ENCODE measurements at places on chromosomes 3 and 15. TPM values are rescaled to one million over a fixed set of nuclear protein-coding genes. Genes with fewer than 3 reads are reported as not detected.

The ATP13A5 gene
- not detected for total RNA-seq

The SMCO1 gene
- not detected for total RNA-seq

The ZNF148 gene
- 24.1 TPM for total RNA-seq

The CBLB gene
- 23.9 TPM for total RNA-seq

The FAM43A gene
- total RNA-seq, result 3.1 TPM

The FGF12 gene
- 0.24 TPM for total RNA-seq

The MKRN2OS gene
- 1.7 TPM for total RNA-seq

The C15orf39 gene
- total RNA-seq, result 2.6 TPM

The CYP19A1 gene
- not detected for total RNA-seq

The SLCO3A1 gene
- 3.9 TPM for total RNA-seq

The SCN11A gene
- total RNA-seq, result under 0.01 TPM

The ZBBX gene
- total RNA-seq, result 0.21 TPM

The RAB6B gene
- total RNA-seq, result under 0.01 TPM

The CFAP20DC gene
- total RNA-seq, result 7.7 TPM

The CAV3 gene
- not detected for total RNA-seq

The MAN2C1 gene
- total RNA-seq, result 89.3 TPM

The POLG gene
- 120 TPM for total RNA-seq

The NANOGP8 gene
- total RNA-seq, result 0.24 TPM

The CHST2 gene
- total RNA-seq, result 2.1 TPM

The PARP3 gene
- 7.7 TPM for total RNA-seq

The CHD2 gene
- 57.1 TPM for total RNA-seq

The FAM3D gene
- total RNA-seq, result 0.72 TPM

The FRMD5 gene
- 1.7 TPM for total RNA-seq

The CLEC3B gene
- total RNA-seq, result not detected

The LIPH gene
- total RNA-seq, result 3.9 TPM

The ATG7 gene
- total RNA-seq, result 86.0 TPM

The ZNF80 gene
- not detected for total RNA-seq

The PCLAF gene
- total RNA-seq, result 11.7 TPM

The CPLX3 gene
- not detected for total RNA-seq

The MAGI1 gene
- total RNA-seq, result 7.5 TPM

The TTLL13 gene
- not detected for total RNA-seq

The CLRN1 gene
- total RNA-seq, result not detected

The SAXO2 gene
- under 0.01 TPM for total RNA-seq

The LZTFL1 gene
- total RNA-seq, result 11.7 TPM

The PLSCR5 gene
- not detected for total RNA-seq

The C3orf22 gene
- not detected for total RNA-seq

The EBLN2 gene
- 2.7 TPM for total RNA-seq

The CYP11A1 gene
- not detected for total RNA-seq

The FBXL2 gene
- 20.7 TPM for total RNA-seq

The GRAMD2A gene
- total RNA-seq, result 9.0 TPM

The SOX14 gene
- not detected for total RNA-seq
